ENCODE measurements at places on chromosomes 4 and X. TPM values are rescaled to one million over a fixed set of nuclear protein-coding genes. Genes with fewer than 3 reads are reported as not detected.
A peak's percentile ranks its signal among the peaks of the same experiment; 100 is the strongest.

DNA sequence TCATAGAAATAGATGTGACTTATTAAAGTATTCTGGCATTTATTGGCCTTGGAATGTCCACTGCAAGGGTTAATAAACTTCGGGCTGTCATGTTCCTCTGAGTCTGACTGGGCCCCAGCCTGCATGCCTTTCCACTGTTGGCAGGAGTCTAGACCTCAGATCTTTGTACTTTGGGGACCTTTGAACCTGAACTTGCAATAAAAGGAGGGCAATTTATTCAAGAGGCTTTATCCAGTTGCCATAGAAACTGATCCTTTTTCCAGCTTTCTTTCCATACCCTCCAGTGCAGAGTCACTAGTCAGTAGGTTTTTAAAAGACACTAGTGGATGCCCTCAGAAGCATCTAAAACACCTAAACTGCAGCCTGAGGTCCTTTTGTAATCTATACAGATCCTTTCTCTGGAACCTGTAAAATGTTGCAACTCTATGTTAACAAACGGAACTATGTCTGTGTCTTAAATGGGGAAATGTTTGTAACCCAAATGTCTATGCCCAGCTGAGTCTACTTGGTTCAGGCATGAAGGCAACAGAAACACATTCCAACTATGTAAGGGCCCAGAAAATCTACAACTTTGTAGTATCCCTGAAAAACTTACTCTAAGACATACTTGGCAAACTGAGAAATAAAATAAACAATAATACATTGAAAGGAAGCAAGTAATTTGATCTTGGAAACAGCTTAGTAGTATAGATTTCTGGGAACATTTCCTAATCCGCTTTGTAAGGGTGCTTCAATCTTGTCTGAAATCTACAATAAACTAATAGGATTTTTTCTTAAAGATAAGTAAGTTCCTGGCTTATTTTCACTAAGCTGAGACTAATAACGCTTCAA lies 41.5 kb downstream of the SOWAHB start:
- DNase-seq, result no peak

Gene PPP1R2C
- not detected for total RNA-seq

Gene GPRIN3
- total RNA-seq, result 0.02 TPM

GRCh38 chr4:38570647-38571276 lies 93.2 kb upstream of the KLF3 start:
- DNase-seq, result no peak

Gene GPC3
- total RNA-seq, result not detected

Gene RCHY1
- 7.1 TPM for total RNA-seq

Gene OPN1MW
- not detected for total RNA-seq

Gene SSX4
- not detected for total RNA-seq

GRCh38 chr4:104500442-104500841 lies 5.7 kb upstream of the CXXC4 start:
- DNase-seq, result no peak

DNA sequence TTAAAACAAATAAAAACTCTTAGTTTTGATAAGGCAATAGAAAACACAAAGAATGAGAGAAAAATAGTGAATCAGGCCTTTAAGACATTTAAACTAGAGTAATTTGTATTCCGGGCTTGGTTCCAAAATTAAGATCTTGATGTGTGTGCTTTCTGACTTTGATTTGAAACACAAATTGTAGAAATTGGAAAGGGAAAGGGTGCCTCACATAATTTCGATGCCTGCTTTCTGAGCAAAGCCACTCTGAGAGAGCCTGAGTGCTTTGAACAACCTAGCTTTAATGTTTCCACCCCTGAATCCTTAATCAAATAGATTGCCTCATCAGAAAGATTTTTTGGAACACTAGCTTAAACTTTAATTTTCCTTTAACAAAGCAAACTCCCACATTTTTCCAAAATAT lies 666.8 kb downstream of the PCDH18 start:
- no peak for DNase-seq

Gene UXT
- 53.8 TPM for total RNA-seq

Gene MAGED4B
- total RNA-seq, result not detected

- DNase-seq, result no peak
Observed at GRCh38 chr4:118927974-118928373, 39.3 kb downstream of the SYNPO2 start.

DNA sequence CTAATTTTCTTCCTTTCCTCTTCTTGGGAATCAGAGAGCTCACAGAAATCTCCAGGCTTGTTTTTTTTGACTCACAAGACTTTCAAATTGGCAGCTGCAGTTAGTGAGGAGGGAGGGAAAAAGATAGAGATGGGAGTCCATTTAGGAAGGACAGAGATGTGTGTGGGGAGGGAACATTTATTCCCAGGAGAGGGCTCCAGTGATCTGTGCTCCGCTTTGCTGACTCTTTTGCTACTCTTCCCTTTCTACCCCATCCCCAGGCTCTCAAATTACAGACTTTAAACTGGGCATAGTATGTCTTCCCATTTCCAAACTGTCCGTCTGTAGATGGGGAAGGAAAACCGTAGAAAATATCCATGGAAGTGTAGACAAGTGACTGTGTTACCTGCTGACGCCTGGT lies 39.1 kb upstream of the UCP1 start:
- no peak for DNase-seq

GRCh38 chr4:165152527-165152926 lies 39.9 kb upstream of the TMEM192 start:
- DNase-seq, result no peak

DNA sequence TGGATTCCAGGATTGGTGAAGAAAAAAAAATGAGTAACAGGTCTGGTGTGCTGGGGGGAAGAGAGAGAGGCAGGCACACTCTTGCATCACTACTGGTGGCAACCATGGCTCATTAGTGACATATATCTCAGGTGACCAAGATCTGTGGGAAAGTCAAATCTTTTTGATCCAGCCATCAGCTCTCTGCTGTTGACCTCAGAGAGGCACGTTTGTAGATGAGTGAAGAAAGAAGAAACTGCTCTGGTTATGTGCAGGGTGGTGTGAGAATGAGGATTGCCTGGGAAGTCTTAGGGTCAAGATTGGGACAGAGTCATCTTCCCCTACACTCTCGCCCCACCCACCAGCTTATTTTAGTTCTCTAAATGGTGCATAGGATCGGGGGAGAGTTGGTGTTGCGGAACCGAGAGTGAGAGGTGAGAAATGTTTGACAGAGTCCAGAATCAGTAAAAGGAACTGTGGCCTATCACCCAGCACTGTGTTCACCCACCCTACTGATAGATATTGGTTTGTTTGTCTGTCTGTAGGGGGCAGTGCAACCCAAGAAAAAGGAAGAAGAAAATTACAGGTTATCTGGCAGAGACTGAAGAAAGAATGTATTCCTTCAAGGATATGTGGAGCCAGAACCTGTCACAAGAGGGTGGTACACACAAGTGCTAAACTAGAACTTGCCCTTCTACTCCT lies 21.9 kb downstream of the ARMCX6 start:
- peak; percentile 18 for DNase-seq

GRCh38 chrX:152865232-152865920 lies 32.5 kb upstream of the ZNF185 start:
- DNase-seq, result no peak

DNA sequence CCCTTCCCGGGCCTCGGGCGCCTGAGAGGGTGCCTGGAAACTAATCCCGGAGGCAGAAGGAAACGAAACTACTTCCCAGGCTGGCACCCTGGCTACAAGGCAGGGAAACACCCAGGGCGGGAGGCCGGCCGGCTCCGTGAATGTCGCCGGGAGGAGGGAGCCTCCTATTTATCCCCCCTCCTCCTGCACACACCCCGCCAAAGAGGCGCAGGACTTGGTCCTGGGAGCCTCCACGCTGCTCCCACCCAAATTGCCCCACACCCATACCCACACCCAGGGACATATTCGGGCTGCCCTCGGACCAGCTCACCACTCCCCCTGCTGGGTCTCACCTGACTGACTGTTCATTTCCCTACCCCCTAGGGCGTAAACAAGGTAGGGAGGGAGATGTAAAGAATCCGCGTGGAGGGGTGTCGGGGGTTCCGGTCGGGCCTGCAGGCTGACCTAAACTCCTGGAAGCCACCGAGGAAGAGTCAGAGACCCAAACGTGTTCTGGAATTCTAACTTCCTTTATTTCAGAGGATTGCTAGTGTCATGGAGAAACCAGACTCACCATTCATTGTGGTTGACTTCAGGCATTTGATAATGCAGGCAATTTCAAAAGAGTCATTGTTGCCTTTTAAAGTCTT lies at the start of gene BTC:
TSS of gene BTC (minus strand) at position 142 of the 629 bp plus-strand sequence. CDS start 198 bp downstream, outside the sequence.
- peak; percentile 60 for DNase-seq

DNA sequence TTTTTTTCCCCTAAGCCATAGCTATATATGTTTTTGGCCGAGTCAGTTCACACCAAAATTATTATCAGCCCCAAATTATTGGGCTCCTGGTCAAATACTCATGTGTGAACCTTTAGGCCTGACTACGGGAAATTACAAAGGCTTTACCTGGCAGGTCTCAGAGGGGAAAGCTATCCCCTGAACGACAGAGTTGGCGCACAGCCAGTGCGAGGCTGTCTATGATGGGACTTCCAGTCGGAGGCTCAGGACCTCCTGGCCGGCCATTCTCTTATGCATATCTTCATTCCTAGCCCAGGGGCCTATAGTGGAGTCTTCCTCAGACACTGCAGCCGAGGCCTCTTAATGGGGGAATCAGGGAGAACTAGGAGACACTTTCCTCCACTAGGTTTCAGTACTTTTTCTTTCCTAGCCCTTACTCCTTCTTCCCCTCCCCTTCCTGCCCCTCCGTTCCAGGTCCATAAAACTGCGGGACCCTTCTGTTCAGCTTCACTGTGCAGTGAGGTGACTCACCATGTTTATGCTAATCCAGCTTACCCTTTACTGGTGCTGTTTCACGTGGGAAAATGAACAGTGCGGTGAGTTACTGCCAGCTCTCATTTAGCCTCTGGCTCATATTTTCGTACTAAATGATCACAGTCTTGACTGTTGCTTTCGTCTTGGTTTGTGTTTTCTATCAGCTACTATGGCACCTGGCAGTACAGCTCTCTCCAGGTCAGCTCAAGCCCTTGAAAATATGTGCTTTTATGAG lies 533.9 kb downstream of the FSTL5 start:
- DNase-seq, result no peak

Gene ETDB
- total RNA-seq, result not detected
